ENCODE measurements at places on chromosomes 1 and 21.
A peak's percentile ranks its signal among the peaks of the same experiment; 100 is the strongest.

DNA sequence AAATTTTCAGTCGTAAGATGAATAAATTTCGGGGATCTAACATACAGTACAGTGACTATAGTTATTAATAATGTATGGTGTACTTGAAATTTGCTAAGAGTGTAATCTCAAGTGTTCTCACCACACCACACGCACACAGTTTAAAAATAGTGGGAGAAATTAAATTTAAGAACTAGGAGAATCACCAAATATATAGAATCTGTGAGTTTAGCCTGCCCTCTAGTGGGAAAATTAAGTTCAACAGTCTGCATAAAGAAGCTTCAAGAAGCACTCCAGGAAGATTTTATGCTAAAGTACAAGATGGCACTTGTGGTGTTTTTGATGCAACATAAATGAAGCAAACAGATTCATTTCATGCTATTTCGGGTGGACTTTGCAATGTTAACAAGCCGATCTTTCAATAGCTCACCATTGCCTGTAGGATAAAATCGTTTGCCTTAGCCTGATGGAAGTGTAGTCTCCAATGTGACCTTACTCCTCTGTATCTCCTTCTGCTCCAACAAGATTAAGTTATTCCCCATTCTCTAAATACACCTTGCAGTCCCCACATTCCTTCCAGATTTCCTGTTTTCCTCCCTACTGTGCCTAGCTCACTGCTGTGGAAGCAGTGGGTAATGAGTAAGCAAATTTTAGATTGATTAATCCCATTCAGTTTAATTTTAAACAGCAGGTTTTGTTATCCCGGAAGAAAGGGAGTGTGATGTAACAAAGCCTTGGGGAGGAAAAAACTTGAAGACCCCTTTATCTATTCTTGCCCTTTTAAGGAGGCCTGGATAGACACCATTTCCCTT, 8.7 kb upstream of the PIK3C2B start:
- DNase-seq: no peak

DNA sequence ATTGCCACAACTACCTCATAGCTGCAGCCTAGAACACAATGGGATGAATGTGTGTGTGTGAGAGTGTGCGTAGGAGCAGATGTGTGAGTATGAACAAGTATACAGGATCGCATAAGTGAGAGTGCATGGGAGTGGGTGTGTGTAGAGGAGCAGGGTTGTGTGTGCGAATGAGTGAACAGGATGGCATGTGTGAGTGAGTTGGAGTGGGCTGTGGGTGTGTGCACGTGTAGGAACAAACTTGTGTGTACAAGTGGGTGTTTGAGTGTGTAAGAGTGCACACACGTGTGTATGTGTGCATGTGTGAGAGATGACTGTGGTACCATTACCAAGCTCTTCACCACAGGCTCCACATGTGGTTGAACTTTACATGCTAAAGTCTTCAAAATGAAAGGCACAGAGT, 175.4 kb upstream of the EDN2 start:
- DNase-seq: no peak

DNA sequence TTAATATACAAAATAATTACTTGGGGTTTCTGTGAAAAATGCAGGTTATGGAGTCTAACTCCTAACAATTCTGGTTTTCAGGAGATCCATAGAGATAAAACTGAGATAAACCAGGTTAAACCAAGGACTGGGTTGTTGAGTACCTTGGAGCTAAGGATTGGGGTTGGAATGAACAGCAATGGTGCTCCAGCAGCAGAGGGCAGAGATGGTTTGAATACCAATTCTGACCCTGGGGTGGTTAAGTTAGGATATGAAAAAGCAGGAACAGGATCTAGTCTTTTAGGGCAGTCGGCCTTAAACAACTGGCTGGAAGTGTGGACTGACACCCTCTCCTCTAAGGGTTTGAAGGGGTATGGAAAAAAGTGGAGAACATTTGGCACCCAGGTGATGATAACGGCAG, 53.0 kb downstream of the UROD start:
- DNase-seq: no peak

GRCh38 chr1:70146488-70146887, 58.9 kb downstream of the LRRC40 start:
- DNase-seq: no peak

DNA sequence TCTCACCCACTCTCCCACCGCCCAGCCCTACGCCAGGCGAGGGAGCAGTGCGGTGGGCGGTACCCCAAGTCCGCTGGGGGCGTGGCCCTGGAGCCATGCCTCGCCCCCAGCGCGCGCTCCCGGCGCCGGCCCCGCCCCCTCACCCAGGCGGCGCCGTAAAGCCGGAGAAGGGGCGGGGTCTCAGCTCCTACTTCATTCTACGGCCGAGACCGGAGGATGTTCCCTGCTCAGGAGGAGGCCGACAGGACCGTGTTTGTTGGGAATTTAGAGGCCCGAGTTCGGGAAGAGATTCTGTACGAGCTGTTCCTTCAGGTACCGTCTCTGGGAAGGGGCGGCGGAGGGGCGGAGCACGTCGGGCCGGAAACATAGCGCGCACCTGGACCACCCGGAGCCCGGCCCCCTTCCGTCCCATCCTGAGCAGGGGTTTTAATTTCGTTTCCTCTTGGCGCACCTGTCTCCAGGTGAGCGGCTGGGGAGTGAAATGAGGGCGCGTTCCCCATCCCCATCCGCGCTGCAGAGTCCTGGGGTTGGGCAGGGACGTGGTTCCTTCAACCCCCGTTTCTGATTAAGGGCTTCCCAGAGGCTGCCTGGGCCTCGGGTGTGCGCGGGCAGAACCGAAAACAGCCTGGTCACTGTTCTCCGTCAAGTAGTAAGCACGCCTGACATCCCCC, at the start of gene RBM11:
TSS of gene RBM11 (plus strand) at position 187 of the 671 bp plus-strand sequence. CDS start at position 217, 30 bp downstream.
- no peak for DNase-seq

GRCh38 chr1:245356891-245357585, 202.3 kb downstream of the KIF26B start:
- no peak for DNase-seq

DNA sequence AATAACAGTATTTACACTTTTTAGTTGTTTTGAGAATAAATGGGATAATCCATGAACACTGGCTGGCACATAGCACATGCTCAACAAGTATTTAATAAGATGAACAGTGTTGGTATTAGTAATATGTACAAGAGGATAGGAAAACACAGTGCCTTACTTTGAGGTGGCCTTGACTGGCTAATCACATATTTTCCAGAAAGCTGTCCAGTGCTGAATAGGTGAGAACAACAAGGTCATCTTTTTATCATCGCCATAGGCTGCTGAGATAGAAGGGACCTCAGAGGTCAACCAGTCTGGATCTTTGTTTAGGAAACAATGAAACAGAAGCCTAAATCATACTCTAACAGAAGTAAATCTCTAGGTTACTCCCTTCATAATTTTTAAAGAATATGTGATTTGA, 89.7 kb upstream of the BCL9 start:
- DNase-seq: no peak

- DNase-seq: no peak
These were observed 182.0 kb downstream of the CDC42BPA start for GRCh38 chr1:227136210-227136820.

GRCh38 chr1:220378571-220379302, 106.5 kb upstream of the RAB3GAP2 start:
- no peak for DNase-seq

DNA sequence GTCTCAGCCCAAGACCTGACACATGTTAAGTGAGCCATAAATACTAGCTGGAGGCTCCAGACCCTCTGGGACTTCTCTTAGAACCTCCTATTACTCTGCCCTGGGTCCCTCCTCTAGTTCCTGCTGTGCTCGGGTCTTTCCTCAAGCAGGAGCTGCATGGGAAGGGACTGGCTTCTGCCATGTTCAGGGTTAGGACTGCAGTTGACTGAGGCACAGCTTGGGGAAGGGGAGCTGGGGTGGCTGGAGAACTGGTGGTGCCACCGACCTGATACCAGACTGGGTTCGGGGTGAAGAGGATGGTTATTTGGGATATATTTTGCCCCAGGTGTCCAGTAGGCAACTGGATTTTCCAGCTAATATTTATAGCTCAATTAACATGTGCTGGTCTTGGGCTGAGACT, 15.7 kb downstream of the HYI start:
- no peak for DNase-seq

GRCh38 chr1:77424236-77424635, 142.4 kb downstream of the AK5 start:
- DNase-seq: no peak

DNA sequence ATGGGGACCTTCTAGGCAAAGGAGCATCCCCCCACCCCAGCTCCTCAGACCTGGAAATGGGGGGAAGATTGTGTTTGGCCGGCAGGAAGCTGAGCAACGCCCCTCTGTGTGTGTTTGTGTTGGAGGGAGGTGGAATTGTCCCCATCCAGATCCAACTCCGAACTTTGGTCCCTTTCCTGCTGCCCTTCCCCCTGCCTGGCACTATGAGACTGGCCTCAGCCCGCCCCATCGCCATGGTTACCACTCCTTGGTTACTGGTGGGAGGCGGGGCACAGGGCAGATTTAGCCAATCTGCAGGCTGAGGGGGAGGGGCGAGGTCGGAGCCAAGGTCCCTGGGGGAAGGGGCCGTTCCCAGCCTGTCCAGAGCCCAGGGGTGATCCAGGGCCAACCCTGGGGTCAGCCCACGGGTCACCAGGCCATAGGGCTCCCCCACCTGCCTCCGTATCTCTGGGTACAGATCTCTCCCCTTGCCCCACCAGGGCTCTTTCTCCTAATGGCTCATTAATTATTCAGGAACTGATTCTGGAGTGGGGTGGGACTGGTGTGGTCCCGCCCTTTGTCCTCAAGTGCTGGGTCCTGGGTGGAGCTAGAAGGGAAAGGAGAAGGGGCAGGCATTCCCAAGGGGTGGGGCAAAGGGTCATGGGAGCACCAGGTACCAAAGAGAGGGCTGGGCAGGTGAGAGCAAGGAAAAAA, 15.2 kb downstream of the PTPRF start:
- DNase-seq: no peak

DNA sequence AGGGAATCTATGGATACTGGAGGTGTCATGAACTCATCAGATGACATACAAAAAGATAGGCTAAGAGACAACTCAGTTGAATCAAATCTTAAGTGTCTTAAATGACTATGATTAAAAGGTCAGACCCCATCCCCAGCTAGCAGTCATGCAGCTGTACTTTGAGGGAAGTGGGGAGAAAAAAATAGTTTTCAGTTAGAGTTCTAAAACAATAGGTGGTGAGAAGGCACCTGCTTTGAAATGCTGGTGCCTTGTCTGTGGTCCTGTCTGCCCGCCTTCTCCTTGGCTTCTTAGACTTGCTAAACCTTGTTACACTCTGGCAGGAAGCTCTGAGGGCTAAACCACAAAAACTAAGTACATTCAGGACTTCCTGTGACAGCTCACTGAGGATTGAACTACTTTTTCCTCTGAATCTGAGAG, 15.3 kb downstream of the CD2 start:
- no peak for DNase-seq

DNA sequence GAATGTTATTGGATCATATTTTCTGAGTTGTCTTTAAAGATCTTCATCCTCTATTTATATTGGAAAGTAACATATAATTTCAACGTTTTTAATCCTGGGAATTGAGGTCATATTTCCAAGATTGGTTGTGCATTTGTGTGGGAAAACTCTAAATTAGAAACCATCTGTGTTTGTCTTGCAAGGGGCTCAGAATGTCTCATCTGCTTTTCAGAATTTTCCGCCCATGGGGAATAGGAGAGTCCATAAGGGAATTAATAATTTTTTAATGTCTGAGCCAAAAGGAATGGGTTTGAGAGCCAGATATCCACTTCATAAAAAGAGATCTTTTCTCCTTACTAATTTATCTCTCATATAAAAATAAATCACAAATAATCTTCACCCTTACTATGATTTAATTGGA, 84.8 kb upstream of the MAP1LC3C start:
- no peak for DNase-seq

DNA sequence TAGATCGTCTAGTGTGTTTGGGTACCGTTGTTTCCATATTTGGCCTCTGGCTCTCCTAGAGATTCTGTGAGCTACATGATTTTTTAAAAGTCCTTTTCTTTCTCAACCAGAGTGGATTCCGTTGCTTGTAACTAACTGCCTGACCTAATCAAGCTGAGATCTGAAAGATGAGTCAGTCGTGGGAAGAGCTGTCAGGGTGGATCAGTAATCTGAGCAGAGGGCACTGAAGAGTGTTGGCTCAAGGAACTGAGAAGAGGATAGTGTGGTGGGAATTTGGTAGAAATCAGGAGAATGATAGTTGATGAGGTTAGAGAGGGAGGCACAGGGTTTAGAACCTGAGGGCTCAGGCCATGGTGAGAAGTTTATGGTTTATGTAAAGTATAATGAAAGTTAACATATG, 52.2 kb downstream of the TRAF5 start:
- no peak for DNase-seq

DNA sequence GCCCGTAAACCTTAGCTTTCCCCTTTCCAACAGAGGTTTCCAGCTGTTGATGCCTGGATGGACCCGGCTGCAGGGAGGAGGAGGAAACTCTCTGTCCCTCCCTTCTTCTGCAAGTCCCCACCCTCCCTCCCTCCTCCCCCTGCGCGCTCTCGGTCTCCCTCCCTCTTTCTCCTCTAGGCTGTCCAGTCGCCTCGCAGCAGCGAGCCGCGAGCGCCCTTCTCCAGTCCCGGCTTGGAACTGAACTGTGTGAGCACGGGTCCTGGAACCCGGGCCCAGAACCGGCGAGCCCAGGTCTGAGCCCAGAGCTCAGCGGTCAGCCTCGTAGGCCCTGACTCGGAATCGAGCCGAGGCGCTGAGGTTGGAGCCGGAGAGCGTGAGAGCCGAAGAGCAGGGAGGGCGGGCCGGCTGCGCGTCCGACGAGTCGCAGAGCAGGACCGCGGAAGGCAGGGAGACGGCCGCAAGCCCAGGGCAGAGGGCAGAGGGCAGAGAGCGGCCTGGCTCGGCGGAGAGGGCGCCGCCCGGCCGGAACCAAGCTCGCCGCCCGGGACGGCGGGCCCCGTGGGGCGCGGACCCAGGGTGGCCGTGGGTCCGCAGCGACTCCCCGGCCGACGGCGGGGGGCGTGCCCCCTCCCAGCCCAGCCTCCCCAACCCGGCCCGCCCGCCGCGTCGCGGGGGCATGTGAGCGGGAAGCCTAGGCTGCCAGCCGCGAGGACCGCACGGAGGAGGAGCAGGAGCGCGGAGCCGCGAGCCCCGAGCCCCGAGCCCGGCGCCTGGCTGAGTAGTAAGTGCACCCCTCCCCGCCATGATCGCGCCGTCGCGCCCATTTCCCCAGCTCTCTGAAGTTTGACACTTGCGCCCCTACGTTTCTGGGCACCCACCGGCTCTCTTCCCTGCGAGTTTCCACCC, at the start of gene SOX13:
TSS of gene SOX13 (plus strand) at position 185 of the 906 bp plus-strand sequence. CDS start 39,801 bp downstream, outside the sequence.
- DNase-seq: peak; percentile 48

DNA sequence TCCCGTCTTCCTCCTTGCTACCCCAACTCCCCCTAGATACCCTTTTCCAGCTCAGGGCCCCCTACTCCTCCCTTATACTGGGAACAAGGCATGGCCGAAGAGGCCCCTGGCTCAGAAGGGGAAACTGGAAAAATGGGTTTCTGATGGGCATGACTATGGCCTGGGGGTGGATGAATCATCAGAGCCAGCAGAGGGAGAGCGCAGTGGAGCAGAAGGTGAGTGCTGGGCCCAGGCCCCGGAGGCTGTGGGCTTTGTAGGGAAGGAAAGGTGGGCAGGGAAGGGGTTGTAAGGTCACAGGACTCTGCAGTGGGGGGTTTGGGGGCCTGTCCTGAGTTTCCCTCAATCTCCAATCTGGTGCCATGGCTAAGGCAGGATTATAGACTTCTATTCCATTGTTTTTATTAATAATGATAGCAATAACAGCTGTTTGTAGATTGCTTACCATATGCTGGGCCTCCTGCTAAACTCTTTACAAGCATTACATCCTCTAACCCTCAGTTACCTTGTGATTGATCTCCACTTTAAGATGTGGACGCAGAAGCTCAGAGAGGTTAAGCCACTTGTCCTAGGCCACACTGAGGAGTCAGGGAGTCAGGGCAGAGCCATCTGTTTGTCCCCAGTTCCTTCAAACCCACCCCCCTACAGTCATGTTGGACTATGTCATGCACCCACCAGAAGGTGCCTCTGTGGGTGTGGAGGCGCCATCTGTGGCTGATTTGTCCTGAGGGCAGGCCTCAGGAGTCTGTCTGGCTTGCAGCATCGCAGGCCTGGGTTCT, 36.2 kb upstream of the ZNF362 start:
- DNase-seq: no peak
